Activated naive CD4-positive, alpha-beta T cell treated with anti-CD3 and anti-CD28 coated beads for 36 hours (primary cell): ENCODE measurements at places on chromosomes 3 and 15. TPM values are rescaled to one million over a fixed set of nuclear protein-coding genes. Genes with fewer than 3 reads are reported as not detected.

The SI gene
- not detected for total RNA-seq

The KLHL6 gene
- total RNA-seq: 82.4 TPM

The ARGFX gene
- not detected for total RNA-seq

The ADAMTS17 gene
- 1.0 TPM for total RNA-seq

The SUCNR1 gene
- not detected for total RNA-seq

- peak; percentile 90 for DNase-seq
These were observed 10.5 kb downstream of the ISG20 start for GRCh38 chr15:88649286-88649733.

DNA sequence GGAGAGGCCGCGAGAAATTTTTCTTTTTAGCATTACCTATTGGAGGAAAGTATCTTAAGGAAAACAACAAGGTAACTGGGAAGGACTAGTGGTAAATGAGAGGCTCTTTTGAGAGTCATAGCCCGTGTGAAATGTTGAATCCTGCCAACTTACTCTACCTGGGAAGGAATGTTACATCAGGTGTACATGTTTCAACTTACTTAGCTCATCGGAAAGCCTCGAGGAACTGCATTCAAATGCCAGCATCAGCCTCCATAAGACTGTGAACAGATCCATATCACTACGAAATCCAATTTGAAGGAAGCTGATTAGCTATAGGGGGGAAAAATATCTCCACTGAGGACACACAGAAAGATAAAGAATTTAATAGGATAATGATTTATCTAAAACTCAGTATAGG, 72.3 kb upstream of the PDZRN3 start:
- DNase-seq: no peak

- no peak for DNase-seq
These were observed 550.6 kb upstream of the NECTIN3 start for GRCh38 chr3:110521019-110521418.

- no peak for DNase-seq
These were observed 52.1 kb upstream of the TGFBR2 start for GRCh38 chr3:30554317-30554690.

DNA sequence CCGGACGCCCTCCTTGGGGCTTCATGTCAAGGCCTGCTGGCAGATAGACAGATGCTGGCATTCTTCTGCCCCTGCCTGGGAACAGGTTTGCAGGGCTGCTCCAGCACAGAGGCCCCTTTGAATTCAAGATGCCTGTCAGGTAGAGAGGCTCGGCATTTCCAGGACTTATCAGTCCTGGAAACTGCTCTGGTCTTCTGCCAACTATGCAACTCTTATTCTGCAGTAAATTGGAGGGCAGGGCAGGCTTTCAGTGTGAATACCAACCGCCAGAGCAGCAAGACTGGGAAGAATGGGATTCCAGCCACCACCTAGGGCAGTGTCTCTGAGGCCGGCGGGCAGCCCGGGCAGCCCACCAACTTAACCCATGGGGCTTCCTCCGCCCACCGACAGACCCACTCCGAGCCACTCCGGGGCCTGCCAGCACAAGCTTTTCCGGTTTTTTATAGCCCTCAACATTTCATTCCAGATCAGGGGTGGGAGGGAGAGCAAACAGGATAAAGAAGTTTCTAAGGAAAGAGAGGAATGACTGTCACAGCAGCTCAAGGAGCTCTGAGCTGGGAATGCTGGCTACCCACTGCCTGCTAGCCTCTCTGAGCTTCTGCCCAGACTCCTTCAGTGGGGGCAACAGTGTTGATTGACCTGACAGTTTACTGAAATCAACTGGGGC, 140.9 kb downstream of the NTRK3 start:
- DNase-seq: no peak

DNA sequence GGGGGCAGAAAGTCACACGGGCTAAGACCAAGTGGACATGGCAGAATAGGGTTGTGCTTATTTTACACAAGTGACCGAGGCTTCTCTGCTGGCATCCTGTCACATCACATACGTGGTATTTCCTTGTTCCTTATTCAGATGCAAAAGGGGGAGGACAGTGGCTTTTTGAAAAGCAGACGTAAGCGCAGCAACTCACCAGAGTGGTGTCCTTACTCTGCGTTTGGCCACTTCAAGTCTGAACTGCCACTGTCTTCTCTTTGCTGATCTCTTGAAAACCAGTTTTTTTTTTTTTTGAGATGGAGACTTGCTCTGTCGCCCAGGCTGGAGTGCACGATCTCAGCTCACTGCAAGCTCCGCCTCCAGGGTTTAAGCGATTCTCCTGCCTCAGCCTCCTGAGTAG, 113.2 kb downstream of the SOX2 start:
- DNase-seq: no peak

DNA sequence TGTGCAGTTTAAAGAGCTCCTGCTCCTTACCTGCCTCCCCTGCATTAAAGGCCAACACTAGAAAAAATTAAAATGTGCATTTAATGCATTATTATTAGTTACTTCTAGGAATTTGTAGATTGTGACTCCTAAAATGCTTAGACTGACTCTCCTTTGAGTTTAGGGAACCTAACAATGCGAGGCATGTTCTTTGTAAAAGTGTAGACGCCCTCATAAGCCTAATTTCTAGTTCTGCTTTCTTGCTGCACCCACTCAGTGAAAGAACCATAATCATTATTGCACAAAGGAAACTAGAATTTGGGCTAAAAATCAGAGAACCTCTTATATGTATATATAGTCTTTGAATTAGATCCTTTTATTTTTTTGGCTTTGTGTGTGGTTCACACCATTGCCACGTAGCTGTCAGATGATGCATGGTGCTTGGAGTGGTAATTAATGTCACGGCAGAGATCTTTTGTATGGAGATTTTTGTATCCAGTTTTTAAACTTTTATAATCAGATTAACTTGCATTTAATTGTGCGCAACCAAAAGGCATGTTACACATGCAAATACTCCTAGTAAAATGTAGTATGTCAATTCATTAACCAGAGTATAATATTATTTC, 710 bp downstream of the ABHD10 start:
- no peak for DNase-seq

- DNase-seq: no peak
These were observed 282.0 kb upstream of the TPM1 start for GRCh38 chr15:62760538-62760937.

DNA sequence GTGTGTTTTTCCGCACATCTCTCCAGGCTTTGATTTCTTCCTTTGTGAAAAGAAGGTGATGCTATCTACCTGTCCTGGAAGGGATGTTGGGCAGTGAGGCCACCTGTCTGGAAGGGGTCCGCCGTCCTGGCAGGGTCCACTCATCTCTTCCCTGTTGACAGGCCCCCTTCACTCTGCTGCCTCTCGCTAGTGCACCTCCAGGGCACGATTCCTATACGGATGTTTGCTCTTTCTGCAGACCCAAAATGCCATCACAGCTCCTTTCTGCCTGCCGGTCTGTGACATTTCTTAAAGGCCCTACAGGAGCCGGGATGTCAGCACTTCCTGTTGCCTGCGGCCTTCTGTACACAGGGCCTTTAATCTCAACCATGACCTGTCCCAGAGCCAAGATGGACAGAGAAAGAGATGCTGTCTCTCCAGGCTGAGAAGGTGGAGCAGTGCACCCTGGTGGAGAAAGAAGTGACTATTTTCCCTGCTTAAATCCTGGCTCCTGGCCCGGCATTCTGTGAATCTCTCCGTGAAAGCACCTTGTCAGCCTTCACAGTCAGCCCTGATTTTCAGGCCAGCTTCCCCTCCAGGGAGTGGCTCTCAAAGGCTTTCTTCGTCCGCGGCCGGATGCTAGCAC, 7.4 kb downstream of the FAM3D start:
- DNase-seq: no peak

DNA sequence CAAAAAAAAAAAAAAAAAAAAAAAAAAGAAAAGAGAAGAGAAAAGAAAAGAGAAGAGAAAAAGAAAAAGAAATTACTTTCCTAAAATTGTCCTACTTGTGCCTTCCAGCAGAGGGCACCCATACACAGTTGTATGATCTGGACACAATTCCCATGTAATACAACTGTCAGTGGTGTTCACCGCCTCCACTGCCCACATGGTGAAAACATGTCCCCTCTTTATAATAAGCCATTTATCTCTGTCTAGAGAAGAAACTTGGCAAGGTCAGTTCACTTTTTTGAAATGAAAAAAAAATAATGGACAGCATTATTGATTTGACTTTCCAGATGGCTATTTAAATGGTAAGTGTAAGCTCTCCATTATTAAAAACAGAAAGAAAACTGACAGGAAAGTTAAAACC, 459.4 kb downstream of the GBE1 start:
- DNase-seq: peak; percentile 26

DNA sequence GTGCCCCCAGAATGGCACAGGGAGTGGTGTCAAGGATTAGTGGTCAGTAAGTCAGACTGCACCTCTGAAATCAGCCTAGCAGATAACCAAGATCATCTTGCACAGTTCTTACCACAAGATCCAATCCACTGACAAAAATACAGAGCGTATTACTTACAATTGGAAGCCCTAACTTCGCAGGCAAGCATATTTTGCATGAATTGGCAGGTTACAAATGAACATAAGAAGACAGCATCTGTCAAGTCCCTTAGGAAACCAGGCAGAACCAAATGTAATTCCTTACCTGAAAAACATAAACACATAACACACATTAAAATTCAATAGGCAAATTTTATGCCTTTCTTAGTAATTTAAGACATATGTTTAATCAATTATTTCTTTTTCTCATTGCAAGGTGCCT, 293.4 kb downstream of the MAGI1 start:
- no peak for DNase-seq

DNA sequence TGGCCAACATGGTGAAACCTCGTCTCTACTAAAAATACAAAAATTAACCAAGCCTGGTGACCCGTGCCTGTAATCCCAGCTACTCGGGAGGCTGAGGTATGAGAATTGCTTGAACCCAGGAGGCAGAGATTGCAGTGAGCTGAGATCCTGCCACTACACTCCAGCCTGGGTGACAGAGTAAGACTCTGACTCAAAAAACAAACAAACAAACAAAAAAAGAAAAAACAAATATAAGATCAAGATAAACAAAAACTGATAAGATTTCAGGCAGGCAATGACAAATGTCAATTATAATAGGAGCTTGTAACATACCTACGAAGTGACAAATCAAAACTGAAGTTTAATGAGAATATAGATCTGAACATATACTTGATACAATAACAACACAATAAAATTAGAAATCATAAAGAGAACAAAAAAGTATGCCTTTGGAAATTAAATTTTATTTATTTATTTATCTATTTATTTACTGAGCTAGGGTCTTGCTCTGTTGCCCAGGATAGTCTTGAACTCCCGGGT, 70.4 kb downstream of the FAIM start:
- no peak for DNase-seq

DNA sequence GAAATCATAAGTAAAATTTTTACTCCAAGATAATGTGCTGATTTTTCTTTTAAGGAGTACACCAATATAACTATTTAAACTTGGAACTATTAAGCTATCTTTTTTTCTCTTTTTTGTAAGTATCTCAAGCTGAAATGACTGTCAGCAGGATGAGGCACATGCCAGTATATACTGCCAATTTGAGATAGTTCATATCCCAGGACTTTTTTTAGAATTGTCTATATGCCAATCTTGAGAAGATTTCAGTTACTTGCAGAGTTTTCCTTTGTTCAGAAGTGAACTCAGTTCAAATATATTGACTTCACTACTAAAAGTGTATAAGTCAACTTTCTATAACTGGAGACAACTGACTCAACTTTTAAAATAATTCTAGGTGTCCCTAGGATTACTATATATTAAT, 181.7 kb upstream of the ZNF717 start:
- DNase-seq: no peak

DNA sequence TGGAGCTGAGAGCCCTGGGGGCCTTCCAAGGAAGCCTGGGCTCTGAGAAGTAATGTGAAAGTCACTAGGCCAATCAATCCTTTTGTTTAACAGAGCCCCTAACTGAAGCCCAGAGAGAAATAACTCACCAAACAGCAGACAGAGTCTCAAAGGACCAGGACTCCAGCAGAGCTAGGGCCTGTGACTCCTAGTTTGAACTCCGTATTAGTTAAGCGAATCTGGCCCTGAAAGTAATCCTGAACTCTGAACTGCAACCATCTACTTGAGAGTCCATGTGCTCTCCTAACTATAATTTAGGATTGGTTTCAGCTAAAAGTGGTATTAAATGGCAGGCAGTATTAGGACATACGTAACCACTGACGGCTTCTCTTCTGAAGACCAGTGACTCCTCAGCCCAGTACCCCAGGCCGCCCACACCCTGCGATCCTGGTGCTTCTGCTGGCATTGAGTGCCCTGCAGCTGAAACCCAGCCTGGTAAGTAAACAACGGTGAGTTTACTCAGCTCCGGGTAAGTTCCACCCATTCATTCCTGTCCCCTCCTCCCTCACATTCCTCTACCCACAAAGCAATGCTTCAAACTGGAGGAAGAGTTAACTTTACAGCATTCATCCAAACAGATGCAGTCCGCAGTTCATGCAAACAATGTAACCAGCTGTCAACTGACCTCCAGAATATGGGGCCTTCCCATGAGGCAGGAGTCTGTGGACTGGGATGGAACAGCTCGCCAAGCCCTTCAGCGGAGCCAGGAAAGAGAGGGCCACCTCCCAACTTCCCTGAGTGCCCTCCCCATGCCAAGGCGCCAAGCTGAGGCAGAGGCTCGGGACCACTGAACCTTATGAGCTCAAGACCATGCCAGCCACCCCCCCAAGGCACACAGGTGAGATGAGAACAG, 7.3 kb downstream of the MYO5C start:
- no peak for DNase-seq

- no peak for DNase-seq
These were observed 60.6 kb upstream of the GYG1 start for GRCh38 chr3:148930752-148931151.

DNA sequence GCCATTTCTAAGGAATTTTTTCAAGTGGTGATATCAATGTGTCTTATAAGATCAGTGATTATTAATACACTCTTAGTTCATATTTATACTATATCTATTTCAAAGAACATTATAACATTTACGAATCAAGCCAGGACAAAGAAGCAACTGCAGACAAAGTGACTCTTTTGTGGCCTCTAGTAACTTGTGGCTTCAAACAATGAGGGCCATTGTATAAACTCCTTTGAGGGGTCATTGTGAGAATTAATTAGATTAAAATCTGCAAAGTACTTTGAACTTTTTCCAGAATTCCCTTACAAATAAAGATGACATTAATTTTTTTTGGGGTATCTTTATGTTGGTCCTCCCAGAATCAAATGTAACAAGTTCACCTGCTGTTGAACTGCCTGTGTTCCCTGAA, 12.3 kb upstream of the SLC30A4 start:
- no peak for DNase-seq

DNA sequence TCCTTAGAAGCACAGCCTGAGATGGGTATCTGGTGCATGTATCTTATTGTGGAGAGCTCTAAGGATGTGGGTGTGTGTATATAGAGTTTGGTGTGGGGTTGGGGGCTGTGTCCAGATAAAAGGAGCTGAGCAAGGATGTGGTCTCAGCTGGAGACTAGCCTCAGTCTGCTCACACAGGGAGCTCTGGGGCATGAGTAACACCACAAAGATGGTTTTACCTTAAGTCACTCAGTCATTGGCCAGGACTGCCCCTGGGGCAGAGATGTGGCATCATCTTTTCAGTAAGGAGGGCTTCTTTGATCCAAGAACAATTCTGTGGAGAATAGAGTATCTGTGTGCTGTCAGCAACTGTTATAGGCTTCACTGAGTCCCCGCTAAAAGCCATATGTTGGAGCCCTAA, 163.4 kb upstream of the NUDT16 start:
- DNase-seq: no peak
